Activated T-helper 17 cell treated with anti-CD3 and anti-CD28 coated beads, Interleukin-2, amount 50 U/mL, for 72 hours (primary cell): ENCODE measurements at places on chromosomes 6 and 20.

- no peak for ATAC-seq
These were observed 113.5 kb upstream of the SLC24A3 start for GRCh38 chr20:19098806-19099578.

- peak; percentile 20 for ATAC-seq
These were observed 1.3 kb upstream of the SDCBP2 start for GRCh38 chr20:1330075-1330830.

DNA sequence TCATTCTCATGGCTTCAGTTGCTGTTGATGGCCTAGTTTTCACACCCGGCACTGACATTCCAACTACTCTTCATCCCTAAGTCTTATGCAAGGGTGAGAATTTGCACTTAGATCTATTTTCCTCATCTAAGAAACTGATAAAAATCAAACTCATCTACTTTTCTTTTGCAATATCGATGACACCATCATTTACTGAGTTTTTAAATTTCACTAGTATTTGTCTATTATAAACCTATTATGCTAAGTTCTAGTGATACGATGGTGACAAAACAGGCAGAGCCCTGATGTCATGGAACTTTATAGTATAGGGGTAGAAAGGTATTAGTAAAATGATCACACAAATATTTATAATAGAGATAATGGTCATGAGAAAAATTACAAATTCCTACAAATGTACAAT, 167.9 kb upstream of the CITED2 start:
- no peak for ATAC-seq

GRCh38 chr6:2264932-2265331, 19.5 kb upstream of the GMDS start:
- no peak for ATAC-seq

GRCh38 chr6:41695825-41696224, 39.6 kb downstream of the TFEB start:
- no peak for ATAC-seq

- no peak for ATAC-seq
These were observed 161.3 kb upstream of the PHACTR1 start for GRCh38 chr6:12555267-12555666.

DNA sequence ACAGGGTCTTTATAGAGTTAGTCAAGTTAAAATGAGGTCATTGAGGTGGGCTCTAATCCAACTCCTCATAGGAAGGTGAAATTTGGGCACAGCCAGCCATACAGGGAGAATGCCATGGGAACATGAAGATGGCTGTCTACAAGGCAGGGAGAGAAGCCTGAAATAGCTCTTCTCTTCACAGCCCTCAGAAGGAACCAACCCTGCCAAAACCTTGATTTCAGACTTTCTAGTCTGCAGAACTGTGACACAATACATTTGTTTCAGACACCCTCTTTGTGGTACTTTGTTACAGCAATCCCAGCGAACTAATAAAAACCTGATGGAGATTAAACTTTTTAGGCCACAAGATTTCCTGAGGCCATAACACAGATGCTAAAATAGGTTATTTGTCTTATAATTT, 43.1 kb upstream of the HECA start:
- no peak for ATAC-seq

GRCh38 chr6:155595284-155595683, 139.6 kb upstream of the NOX3 start:
- ATAC-seq: no peak

- no peak for ATAC-seq
These were observed 68.6 kb upstream of the MARCKS start for GRCh38 chr6:113788586-113788985.

- no peak for ATAC-seq
These were observed 106.9 kb upstream of the CCDC28A start for GRCh38 chr6:138666636-138667035.

DNA sequence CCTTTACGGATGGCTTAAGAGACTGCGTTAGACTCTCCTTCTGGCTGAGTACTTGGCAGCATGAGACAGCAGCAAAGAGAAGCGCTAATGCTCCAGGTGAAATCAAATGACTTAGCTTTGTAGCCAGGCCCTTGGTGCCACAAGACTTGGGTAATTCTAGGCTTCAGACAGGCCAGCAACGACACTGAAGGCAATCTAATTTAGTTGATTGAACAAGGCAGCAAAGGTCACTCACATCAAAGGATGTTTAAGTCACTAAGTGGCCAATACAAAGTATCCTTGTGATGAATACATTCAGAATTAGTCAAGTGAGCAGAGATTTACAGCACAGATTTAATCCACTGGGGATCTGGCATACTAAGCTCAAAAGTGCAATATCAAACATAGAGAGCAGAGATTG, 113.2 kb downstream of the FAM83B start:
- no peak for ATAC-seq

DNA sequence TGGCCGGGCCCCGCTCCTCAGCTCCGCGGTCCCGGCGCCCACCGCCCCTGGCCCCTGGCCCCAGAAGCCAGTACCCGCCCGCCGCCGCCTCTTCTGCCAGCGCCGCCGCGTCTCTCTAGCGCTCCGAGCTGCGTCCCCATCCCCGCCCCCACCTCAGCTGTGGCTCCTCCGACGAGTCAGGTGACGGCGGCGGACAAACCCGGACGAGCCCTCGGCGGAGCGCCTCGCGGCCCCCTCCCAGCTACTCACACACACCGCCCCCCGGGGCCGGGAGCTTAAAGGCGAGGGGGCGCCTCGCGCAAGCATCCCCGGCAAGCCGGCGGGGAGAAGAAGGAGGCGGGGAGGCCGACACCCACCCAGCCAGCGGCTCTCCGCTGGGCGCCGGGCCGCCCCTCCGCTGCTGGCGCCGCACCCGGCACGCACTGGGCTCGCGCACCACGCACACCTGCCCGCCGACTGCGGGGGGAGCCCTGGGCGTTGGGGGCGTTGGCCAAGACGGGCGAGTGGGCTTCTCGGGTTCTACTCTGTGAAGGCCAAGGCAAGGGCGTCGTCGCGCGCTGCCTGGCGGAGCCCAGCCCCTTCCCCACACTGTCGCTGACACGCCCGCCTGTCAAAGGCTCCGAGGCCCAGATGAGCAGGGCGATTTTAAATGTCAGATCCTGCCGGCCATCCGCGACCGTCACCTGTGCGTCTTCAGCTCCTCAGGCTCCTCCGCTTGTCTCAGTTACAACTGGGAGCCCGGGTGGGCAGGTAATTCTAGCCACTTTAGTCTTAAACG, at the start of gene SNAP91:
SNAP91 (minus strand) TSS at position 132 of the 778 bp plus-strand sequence. CDS start 1,174 bp downstream, outside the sequence.
- ATAC-seq: no peak

DNA sequence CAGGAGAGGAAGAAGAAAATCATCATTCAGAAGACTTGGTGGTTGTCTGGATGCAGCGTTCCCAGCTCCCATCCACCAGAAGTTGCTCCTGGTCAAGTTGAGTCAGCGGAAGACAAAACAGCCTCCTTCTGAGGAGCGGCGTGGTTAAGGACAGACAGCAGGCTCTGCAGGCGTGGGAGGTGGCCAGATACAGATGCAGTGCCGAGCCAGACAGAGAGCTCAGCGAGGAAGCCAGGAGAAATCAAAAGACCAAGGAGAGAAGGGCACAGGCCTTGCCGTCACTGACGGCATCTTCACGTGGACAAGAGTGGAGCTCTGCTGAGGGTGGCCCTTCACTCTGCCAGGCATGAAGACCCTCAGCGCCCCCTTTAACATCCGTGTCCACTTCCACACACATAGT, 158.5 kb downstream of the THBS2 start:
- ATAC-seq: no peak

- no peak for ATAC-seq
These were observed 168.9 kb downstream of the CDK19 start for GRCh38 chr6:110646419-110646698.

- no peak for ATAC-seq
These were observed 56.8 kb downstream of the CEBPB start for GRCh38 chr20:50247196-50248094.

- no peak for ATAC-seq
These were observed 13.9 kb upstream of the TSHZ2 start for GRCh38 chr20:52958211-52958610.

- ATAC-seq: no peak
These were observed 96.3 kb upstream of the NEDD9 start for GRCh38 chr6:11328613-11329247.

DNA sequence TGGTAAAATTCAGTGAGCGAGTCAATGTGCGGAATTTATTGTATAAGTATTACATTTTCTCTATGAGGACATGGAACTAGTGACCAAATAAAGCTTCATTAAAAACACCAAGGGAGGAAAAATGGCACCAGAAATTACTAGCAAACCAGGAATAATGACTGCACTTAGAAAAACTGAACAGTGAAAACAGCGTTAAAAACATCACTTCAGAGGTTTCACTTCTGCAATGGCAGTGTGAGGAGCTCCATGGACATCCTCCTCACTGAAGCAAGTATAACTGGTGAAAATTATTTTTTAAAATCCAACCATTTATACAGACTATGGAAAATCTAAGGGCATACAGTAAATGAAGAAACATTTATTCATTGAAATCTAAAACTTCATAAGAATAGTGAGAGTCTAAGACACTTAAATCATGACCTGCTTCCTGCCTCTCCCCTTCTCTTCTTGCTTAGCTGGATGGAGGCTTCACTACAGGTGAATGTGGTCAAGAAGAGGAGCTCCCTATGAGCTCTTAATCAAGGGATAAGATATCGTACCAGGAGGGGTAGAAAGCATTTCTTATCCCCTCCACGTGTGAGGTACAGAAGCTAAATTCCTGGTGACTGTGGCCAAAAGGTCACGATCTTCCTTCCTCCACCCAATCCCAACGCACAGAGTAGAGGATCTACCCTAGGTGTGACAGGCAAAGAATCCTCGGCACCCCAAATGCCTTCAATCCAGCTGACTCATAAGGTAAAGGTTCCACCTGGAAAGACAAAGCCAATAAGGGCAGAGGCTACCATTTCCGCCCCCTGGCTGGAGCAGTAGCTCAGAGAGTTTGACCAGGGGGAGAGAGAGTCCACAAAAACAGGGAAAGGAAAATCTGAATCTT, 12.3 kb upstream of the ASF1A start:
- no peak for ATAC-seq

GRCh38 chr6:1787894-1788293, 178.2 kb downstream of the FOXC1 start:
- no peak for ATAC-seq

DNA sequence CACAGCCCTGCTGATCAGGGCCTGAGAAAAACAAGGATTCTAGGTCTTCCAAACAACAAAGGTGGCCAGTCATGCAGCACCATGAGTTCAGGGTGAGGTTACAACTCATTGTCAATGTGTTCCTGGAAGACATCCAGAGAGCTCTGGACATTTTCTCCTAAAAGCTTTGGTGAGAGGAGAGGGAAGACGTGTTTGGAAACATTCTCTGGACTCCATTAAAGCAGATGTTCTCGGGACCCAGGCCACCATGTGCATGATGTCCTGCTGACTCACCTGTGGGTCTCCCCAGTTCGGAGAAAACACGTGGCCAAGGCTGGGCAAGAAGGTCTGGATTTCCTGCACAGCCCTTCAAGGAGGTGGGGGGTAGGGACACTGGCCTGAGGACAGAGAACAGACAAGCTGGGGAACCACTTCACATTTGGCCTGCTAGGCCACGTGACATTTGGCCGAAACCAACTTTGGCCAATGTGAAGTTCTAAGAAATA, 61.6 kb downstream of the KCNB1 start:
- ATAC-seq: no peak

DNA sequence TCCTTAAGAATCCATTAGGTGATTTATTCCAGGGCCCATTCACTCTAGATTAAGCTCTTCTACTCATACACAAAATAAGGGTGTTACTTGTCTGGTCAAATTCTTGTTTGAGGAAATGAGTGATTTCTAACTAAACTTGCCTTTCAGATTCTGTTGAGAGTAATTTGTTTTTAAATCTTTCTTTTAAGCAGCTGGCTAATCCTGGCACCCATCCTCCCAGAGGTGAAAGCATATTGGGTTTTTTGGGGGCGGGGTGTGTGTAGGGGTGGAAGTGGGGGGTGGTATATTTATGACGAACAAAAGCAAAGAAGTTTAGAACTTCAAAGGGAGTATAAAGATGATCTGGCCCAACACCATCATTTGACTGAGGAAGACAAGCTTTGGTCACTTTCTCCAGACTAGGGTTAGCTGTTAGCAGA, 94.7 kb downstream of the RTN4IP1 start:
- ATAC-seq: peak; percentile 82

- no peak for ATAC-seq
These were observed 34.3 kb downstream of the PYGB start for GRCh38 chr20:25282034-25282781.

GRCh38 chr6:158142789-158143188, 25.3 kb downstream of the SERAC1 start:
- no peak for ATAC-seq

DNA sequence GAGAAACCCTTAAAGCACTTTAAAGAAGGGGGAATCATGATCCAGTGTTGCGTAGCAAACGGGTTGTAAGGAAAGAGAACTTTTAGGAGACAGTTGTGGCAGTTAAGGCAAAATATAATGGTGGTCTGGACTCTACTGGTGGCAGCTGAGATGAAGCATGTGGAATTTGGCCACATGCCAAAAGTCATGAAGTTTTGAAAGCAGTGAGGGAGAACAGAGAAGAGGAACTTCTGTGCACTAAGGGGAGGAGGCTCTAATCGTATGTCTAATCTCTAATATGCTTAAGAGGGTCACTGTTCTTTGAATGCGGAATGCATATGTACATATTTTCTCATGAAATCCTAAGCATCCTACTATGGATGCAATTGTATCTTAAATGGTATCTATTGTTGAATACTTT, 91.5 kb downstream of the RIMS1 start:
- no peak for ATAC-seq

DNA sequence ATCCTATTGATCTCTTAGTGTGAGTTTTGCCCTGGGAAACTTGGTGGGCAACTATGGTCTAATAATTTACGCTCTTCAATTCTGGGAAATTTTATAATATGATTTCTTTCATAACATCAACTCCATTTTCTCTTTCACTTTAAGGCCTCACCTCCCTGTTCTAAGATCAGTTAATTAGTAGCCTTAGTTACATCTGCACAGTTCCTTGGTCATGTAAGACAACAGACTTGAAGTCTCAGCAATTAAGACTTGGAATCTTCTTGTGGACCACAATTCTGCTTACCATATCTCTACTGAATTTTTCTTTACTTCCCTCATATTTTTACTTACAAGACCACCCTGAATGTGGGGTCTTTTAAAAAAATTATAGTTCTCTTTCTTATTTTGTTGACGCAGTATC, 8.7 kb downstream of the ENPP3 start:
- no peak for ATAC-seq

GRCh38 chr6:158040051-158040803, 58.6 kb downstream of the SYNJ2 start:
- ATAC-seq: peak; percentile 81

DNA sequence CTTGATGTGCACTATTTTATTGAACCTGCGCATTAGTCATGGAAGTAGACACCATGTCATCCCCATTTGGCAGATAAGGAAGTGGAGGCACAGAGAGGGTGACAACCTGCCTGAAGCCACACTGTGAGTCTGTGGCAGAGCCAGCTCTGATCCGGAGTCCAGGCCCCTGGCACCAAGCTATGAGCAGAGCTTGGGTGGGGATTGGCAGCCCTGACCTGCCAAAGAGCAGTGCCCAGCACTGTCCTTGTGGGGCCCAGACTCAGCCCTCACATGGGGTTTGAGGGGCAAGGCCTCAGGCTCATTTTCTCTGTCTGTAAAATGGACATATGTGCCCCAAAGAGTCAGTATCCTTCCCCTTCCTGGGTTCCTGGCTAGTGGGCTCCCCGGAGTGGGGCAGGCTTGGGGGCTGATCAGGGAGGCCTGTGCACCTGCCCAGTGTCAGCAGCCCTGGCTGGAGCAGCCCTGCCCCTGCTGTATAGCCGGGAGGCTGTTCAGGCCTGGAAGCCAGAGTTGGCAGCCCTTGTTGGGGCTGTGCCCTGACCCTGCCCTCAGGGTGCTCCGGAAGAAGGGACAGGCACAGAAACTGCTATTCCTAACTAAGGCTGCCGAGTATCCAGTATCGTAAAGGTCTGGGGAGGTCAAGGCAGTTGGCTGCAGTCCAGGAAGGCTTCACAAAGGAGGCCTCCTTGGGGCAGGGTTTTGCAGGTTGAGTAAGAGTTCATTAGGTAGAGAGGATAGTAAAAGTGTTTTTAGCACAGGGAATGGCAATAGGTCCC, 38.7 kb downstream of the TGM2 start:
- peak; percentile 9 for ATAC-seq
